ENCODE measurements at places on chromosomes 7 and 10. TPM values are rescaled to one million over a fixed set of nuclear protein-coding genes. Genes with fewer than 3 reads are reported as not detected.

Gene FAM13C
- total RNA-seq: 0.46 TPM

- DNase-seq: no peak
These were observed 129.0 kb downstream of the ARHGAP22 start for GRCh38 chr10:48475943-48476278.

DNA sequence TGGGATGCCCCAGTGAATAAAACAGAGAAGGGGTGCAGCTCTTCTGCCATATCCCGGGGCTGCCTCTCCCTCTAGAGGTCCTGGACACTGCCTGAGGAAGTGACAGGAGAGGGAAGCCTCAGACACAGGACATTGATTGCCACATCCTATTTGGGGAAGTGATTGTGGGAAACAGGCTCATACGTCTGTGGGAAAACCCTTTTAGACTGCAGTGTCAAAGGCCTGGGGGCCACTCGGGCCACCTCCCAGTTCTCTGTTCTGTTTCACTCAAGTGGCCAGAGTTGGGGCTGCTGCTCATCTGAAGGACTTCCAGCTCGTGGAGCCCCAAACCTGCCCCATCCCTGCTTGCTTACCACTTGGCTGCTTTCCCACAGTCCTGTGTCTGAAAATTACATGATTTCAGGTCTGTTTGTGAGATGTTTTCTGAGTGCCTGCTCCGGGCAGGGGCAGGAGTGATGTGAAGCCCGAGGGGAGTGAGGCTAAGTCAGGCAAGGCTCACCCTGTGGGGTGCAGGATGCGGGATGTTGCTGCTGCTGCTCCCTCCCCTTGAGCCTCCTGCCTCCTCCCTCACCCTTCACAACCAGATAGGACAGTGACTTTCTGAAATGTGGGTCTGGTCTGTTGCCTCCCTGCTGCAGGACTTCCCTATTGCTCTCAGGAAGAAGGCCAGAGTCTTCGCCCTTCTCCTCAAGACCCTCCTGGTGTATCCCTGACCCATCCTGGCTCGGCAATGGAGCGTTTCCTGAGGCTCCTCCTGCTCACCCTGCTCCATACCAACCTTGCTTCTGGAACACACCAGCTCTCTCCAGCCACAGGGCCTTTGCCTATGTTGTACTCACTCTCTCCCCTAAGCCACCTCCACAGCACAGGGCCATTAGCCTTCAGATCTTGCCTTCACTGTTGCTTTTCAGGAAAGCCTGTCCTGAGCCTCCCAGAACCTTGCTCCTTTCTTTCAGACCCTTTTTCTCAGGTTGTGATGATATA, 58.4 kb downstream of the NEURL1 start:
- DNase-seq: no peak

GRCh38 chr10:57142925-57143576, 782.0 kb upstream of the ZWINT start:
- DNase-seq: no peak

All from Daoy (cell line).